HuH-7 (cell line): ENCODE measurements at places on chromosomes 11 and 22.

- DNase-seq, result no peak
Observed at GRCh38 chr11:76313271-76313670, 67.7 kb downstream of the THAP12 start.

DNA sequence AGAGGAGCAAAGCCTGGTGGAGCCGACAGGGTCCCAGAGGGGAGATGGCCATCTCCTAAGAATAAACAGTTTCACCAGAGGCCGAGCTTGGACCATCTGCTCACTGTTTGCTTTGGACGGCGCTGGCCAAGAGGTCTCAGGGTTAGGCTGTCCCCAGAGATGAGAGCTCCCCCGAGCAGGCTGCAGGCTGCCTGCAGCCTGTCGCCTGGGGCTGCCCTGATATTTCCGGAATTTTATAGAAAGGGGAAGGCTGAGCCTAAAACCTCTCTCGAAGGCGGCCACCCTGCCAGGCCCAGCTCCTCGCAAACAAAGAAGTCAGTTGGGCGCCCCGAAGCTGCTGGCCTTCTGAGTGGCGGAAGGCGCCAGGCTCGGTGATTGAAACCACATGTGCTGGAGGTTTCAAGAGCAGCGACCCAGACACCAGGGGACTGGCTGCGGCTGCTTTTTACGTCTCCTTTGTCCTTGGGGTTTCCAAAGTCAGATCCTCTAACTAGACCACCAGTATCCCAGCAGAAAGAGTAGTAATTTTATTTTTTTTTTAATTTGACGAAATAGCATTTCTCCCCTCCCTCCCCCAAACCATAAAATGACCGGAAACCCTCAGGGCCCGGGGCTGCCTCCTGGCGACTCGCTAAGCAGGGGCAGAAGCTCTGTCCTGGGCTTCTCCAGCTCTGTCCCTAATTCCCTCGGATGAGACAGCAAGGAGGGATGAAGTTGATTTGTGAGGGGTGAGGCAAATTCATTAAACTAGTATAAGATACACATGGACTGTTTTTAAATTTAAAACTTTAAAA, 57.4 kb downstream of the CLMP start:
- no peak for DNase-seq

DNA sequence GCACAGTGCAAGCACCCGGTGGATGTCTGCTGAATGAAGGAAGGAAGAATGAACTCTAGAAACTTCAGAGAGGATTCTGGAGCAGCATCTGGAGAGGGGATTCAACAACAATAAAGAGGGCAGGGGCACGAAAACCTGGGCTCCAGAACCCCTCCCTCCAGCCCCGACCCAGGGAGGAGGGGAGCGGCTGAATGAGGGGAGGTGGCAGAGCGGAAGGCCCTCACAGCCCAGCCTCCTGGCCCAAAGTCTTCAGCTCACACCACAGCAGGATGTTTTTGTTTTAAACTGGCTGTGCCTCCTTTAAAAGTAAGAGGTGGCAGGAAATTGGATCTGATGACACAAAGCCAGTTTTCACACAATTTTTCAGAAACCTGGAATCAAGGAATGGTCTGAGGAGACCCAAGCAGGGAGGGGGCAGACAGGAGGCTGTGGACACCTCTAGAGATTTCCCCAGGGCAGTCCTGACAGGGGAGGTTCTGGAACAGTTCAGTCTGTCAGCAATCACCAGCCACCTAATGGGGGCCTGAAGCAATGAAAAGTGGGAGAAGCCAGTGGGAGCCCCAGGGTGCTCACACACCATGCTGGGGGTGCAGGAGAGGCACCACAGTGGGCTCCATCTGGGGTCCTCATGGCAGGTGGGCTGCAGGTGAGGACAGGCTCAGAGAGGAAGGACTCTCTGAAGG, 44.4 kb upstream of the TCF20 start:
- no peak for DNase-seq

- no peak for DNase-seq
Observed at GRCh38 chr11:128179512-128179911, 407.8 kb downstream of the ETS1 start.

DNA sequence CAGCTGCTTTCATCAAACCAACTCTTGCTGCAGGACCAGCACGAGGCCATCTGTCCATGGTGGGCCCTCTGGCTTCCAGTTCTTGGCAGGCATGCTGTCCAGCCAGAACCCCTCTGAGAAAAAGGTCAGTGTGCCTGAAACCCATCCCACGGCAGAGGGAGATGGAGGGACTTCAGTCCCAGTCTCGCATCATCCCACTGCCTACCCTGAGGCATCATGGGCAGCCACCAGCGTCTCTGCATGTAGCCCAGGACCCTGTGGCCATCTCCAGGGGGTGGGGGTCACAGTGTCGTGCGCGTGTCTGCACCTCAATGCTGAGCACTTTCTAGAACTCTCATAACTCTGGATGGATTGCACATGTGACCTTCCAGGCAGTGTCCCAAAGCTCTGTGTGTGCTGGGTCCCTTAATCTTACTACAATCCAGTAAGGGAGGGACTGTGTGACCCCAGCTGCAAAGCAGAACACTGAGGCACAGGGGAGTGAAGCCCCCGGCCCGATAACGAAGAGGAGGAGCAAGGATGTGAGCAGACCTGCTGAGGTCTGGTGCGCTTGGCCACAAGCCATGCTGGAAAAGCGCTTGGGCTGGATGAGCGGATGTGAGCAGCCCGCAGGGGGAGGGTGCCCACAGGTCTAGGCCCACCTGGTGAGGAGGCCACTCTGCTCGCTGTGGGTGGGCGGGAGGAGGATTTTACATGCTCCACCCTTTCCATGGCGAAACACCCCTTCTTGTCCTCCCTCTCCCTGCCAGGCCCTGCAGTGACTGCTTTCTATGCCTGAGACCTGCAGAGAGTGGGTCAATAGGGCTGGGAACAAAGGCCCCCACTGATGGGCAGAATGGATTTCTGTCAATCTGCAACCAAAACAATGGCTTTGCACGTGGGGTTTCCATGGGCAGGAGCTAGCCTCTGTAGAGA, 1401.0 kb downstream of the BRD1 start:
- DNase-seq, result no peak

- DNase-seq, result no peak
Observed at GRCh38 chr11:123206791-123207434, 11.9 kb upstream of the CLMP start.

DNA sequence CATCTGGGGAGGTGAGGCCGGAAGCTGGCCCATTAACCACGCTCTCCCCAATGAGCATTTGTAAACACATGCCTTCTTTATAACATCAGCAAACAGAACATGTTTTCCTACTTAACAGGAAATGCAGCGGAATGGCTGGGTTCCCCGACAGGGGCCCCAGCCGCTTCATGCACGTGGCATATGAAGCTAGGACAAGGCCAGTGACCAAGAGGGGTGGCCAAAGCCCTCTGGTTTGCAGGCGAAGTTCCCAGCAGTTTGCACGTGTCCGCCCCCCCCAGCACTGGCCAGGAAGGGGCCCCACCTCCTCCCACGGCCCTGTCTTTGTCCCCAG, 38.7 kb upstream of the LINC01488 start:
- peak; percentile 95 for DNase-seq
